Ovary (tissue), 10 donors: ENCODE measurements at places on chromosomes 3 and 15. TPM values are rescaled to one million over a fixed set of nuclear protein-coding genes. Genes with fewer than 3 reads are reported as not detected.
A peak's percentile ranks its signal among the peaks of the same experiment; 100 is the strongest.

DNA sequence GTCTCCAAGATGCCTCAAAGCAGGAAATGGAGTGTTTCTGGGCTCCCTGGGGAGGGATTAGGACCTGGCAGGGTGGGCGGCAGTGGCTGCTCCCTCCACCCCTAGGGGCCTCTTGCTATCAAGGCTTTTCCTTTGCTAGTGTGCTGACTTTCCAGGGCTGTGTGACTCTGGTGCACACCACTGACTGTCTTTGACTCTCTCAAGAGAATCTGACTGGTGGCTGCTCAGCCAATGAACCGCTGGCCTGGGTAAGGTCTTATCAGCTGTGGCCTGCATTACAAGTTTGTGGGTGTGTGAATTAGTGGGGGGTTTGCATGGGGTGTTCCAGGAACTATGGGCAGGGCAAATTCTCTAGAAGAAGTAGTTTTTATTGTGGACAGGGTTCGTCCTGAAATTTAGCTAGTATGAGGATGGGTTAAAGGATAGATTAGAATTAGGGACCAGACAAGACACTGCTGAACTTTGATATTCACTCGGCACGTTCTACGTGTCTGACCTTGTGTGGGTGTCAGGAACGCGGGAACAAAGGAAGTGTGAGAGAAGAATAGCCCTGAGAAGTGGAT, 29.5 kb downstream of the SIAH2 start:
- peaks cover 8% of the 10 kb centered on the region for H3K4me1 ChIP-seq
- DNase-seq = no peak
- H3K27ac ChIP-seq = no peak overlapping the region
- H3K4me3 ChIP-seq = no peak overlapping the region

DNA sequence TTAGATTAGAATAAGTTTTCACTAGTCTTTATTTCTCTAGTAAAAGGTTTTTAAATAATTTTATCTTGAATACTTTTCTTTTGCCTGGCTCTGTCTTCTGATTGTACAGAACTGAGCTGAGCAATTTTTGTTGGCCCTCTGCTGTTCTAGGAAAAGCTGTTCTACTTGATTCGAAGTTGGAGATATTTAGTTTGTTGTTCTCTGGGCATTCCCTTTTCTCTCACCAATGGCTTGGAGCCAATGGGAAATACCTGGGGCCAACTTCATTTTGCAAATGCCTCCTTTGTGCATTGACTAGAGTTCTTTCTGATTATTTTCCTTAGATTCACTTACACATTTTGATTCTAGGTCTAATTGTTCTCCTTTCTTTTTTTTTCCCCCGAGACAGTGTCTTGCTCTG, 16.5 kb downstream of the ABHD5 start:
- H3K4me1 ChIP-seq = no peaks in the 10 kb centered on the region
- H3K4me3 ChIP-seq = no peak overlapping the region
- H3K27me3 ChIP-seq = no peaks in the 10 kb centered on the region
- no peaks in the 10 kb centered on the region for H3K36me3 ChIP-seq
- no peak overlapping the region for H3K27ac ChIP-seq

DNA sequence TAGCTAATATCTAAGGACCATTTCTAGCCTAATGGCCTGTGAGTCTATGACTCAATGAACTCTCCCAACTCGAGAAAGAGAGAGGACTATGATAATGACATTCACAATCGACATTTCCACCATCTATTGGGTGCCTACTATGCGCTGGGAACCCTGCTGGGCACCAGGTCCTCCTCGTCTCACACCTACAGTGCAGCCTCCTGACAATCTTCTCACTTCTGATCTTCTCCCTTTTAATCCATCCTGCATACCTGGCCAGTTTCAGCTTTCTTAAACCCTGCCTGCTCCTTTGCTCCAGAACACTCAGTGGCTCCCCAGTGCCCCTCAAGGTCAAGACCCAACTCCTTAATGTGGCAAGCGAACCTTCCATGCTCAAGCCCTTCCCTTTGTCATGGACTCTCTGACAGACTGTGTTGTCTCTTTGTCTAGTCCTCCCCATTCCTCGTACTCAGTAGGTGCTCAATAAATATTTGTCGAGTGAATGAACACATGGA, 3.5 kb upstream of the SLC6A1 start:
- no peaks in the 10 kb centered on the region for H3K36me3 ChIP-seq
- no peak overlapping the region for H3K27ac ChIP-seq
- H3K27me3 ChIP-seq = no peaks in the 10 kb centered on the region
- peaks cover 2% of the 10 kb centered on the region for H3K4me1 ChIP-seq
- DNase-seq = no peak
- H3K4me3 ChIP-seq = no peak overlapping the region

DNA sequence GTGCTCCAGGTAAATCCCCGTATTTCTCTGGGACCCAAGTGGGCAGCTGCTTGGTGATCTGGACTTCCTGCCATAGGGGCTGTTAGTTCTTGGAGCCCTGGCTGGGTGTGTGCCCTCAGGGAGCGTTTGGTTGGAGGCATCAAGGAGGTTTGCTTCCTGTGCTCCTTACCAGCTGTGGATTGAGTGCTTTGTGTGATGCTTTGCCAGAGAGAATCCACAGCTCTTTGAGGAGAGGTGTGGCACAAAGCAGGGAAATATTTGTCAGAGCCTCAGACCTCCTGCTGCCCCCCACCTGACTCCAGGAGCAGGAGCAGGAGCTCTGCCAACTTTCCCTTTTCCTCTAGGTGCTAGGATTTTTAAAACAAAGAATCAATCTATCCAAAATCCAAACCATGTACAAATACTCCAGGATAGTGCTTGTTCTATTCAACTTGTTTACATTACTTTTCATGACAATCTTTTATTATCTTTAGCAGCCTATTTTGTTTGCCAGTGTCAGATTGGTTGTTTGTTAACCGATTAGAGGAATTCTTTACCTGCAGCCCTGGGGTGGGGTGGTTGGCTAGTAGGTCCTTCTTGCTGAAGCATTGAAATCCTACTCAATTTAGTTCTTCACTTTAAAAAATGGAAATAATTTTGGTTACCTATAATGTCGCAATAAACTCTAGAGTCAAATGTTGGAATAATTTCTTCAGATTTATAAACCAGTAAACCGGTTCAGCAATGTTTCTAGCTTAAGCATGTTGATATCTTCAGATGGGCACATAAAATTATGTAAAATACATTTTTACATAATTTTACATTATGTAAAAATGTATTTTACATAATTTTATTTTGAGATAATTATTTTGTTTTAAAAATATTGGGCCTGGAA, 2.5 kb downstream of the CTDSPL start:
- no peak overlapping the region for H3K4me3 ChIP-seq
- peaks cover 8% of the 10 kb centered on the region for H3K4me1 ChIP-seq
- H3K27ac ChIP-seq = no peak overlapping the region
- DNase-seq = no peak

DNA sequence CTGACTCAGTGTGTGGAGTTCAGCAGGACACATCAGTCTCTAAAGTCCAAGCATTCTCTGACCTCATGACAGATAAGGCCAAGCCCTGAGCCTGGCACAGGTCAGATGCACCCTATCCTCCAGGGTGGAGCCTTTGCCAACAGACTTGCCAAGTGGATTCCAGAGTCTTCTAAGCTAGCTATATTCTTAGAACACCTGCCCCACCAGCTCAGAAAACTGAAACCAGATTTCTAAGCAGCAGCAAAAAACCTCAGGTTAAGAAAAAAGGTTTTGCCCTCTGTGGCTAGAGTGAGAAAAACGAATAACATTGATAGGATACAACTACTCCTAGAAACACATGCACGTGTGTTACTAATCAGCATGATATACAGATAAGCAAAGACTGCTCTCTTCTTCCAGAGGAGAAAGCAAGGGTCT, 11.6 kb downstream of the RMDN3 start:
- DNase-seq = no peak
- H3K4me3 ChIP-seq = no peak overlapping the region
- H3K36me3 ChIP-seq = no peaks in the 10 kb centered on the region
- no peaks in the 10 kb centered on the region for H3K4me1 ChIP-seq
- no peaks in the 10 kb centered on the region for H3K27me3 ChIP-seq

SPG21 gene
- total RNA-seq = 88.1 TPM

DPPA2 gene
- total RNA-seq = not detected

PAQR5 gene
- 0.57 TPM for total RNA-seq

DNA sequence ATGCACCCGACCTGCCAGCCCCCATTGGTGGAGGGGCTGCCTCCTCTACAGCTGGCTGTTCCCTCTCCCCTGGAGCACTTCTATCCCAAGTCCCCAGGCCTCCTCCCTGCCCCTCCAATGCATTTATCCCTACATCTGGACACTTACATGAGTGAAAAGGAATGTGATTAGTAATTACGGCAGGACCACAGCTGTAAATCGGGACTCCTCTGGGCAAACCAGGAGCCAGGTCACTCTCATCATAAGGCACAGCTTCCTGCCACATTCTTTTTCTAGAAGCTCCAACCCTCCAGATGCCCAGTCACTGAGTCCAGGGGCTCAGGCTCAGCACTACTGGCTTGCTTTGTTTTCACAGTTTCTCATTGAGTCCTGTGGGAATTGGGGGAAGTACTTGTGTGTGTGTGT, 54.3 kb downstream of the IL20RB start:
- H3K36me3 ChIP-seq = no peaks in the 10 kb centered on the region
- no peak for DNase-seq
- H3K27me3 ChIP-seq = no peaks in the 10 kb centered on the region

DNA sequence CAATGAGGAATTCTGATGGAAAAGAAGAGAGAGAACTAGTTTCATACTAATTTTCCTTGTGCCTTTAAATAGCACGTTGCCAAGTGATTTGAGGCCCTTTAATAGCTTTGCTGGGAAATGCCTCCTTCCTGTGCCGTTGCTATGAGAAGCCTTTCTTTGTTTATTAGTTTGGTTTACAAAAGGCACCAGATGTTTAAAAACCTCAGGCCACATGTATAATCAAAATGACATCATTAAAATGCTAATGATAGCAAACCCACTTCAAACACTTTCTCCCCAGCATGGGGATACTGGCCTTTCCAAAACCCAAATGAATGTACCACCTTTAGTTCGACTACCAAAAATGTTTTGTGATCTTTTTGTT, 50.0 kb upstream of the TBC1D23 start:
- peaks cover 7% of the 10 kb centered on the region for H3K4me1 ChIP-seq
- no peak for DNase-seq
- no peak overlapping the region for H3K4me3 ChIP-seq
- H3K27me3 ChIP-seq = no peaks in the 10 kb centered on the region
- peak overlapping the region; percentile 20 for H3K27ac ChIP-seq

GRCh38 chr15:89130201-89130600, 41.9 kb downstream of the ABHD2 start:
- no peak for DNase-seq
- H3K4me1 ChIP-seq = no peaks in the 10 kb centered on the region
- no peak overlapping the region for H3K27ac ChIP-seq

DNA sequence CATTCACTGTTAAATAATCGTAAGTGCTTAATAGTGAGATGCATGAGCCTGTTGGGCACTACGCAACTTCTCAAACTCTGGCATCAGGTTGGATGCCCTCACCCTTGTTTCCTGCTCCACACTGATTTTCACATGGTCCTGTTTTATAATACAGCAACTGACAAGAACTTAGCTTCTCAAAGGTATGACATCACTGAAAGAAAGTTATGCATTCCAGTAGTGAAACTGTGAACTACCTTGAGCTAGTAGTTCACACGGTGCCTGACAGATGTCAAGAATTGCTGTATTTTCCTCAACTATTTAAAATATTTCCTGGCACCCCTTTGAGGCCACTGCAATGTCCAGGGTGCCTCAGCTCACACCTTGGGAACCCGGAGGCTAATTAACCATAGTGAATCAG, 327.5 kb downstream of the RORA start:
- no peaks in the 10 kb centered on the region for H3K27me3 ChIP-seq
- H3K36me3 ChIP-seq = no peaks in the 10 kb centered on the region
- no peak overlapping the region for H3K27ac ChIP-seq
- no peak overlapping the region for H3K4me3 ChIP-seq

DNA sequence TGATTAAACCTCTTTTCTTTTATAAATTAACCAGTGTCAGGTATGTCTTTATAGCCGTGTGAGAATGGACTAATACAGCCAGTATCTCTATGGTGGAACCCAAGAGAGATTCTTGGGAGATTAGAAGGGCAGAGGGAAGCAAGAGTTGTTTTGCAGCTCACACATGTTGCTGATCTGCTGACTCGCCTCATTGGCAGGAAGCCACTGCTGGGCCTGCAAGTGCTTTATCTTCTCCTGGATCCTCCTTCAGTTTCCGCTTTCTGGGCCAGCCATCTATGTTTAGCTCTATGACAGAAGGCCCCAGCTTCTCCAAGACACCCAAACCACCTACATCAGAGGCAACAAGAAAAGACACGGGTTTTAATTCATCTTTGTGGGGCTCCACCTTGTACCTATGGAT, 23.4 kb upstream of the GALNT15 start:
- no peak overlapping the region for H3K4me3 ChIP-seq
- H3K36me3 ChIP-seq = no peaks in the 10 kb centered on the region
- peaks cover 6% of the 10 kb centered on the region for H3K4me1 ChIP-seq
- H3K27me3 ChIP-seq = no peaks in the 10 kb centered on the region
- H3K27ac ChIP-seq = no peak overlapping the region

C3orf49 gene
- not detected for total RNA-seq

DNA sequence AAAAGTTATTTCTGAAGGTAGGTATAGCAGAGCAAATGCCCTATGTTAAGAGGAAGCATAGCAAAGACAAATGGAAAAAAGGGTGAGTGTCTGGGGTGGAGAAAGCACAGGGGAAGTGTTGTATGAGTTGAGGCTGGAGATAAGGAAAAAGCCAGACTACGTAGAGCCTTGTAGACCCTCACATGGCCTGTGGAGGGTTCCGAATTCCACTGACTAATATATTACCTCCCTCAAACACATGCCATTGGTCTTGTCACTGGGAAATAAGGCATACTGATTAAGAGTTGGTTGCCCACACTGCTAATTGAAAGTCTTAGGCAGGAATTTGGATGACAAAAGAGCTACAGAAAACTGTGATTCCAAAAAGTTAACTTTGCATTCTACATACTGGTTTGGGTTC, 65.2 kb downstream of the TRAT1 start:
- no peak for DNase-seq
- no peaks in the 10 kb centered on the region for H3K36me3 ChIP-seq
- no peaks in the 10 kb centered on the region for H3K27me3 ChIP-seq
- H3K4me3 ChIP-seq = no peak overlapping the region
- no peak overlapping the region for H3K27ac ChIP-seq
